ENCODE measurements at places on chromosomes 16 and 17.

- DNase-seq: no peak
These were observed 26.7 kb downstream of the DNASE1 start for GRCh38 chr16:3681206-3681605.

DNA sequence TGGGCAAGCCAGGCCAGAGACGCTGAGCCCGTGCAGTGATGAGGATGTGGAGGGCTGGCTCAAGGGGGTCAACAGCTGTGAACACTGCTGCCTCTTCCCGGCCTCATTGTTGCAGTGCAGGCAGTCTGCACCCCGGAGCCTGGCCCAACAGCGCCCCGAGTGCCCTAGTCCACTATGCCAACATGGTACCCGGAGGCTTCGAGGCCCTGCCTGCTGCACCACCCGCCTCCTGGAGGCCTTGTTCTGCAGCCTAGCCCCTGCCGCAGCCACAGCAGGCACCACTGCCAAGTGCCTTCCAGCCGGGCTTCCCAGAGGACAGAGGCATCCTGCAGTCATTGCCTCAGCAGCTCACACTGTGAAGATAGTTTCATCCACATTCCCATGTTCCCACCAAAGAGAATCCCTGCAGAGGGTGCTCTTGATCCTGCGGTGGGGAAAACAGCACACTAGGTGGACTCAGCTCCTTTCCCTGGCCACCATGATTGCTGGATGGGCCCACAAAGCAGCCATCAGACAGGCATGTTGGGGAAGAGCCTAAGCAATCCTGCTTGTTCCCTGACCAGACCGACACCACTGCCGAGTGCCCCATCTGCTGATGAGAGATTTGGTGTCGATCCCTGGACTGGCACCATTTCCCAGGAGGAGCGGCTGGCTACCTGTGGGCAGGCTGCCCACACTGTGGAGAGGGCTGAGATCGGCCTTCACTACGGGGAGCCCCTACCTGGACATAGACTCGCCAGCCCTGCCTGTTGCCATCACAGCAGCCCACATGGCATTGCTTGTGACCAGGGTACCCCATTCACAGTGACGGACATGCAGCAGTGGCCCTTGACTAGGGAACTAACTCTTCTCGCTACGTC is 44.9 kb downstream of the USP22 start:
- no peak for DNase-seq

DNA sequence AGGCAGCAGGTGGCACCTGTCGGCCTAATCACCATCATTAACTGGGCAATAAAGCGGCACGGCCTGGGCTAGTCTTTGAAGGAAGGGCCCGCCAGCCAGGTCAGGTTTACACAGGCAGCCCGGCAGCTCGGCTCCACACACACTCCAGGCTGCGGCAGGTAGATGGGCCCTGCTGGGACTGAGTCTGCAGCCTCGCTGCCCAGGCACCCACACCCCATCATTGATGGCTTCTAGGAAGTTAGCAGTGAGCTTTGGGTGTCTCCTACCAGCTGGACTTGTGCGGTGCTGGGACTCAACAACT is 6.8 kb upstream of the FOXN1 start:
- no peak for DNase-seq

GRCh38 chr16:2008009-2008526 is 1.6 kb downstream of the ZNF598 start:
- peak; percentile 43 for DNase-seq
